ENCODE measurements at places on chromosomes 2 and 18.
A peak's percentile ranks its signal among the peaks of the same experiment; 100 is the strongest.

DNA sequence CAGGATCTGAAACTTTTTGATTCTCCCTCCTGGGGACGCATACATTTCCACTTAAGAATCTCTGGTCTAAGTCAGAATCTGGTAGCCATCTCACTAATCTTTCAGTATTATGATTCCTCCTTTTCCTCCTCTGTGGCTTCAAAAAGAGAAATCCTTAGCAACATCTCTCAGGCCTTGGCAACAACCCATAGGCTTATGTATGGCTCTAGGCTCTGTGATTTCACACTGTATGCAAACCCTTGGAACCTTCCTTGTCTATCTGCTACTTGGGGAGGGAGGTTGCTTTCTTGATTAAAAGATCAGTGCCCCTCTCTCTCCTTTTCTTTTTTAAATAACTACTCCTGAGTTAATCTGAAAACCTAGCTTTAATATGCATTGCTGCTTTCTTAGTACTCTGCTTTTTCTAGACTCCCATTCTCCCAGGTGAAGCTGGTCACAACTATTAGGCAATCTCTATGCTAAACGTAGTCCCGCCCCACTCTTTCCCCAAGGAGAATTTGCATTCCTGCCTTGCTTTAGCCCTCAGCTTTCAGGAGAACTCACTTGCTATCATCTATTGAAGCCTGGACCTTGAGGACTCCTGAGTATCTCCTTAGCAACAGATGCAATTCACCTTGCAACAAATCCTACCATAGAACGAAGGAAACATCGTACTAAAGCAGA, 72.2 kb upstream of the L3MBTL4 start:
- no peak for ATAC-seq

GRCh38 chr2:24489465-24490180, 1.4 kb upstream of the NCOA1 start:
- ATAC-seq = no peak

DNA sequence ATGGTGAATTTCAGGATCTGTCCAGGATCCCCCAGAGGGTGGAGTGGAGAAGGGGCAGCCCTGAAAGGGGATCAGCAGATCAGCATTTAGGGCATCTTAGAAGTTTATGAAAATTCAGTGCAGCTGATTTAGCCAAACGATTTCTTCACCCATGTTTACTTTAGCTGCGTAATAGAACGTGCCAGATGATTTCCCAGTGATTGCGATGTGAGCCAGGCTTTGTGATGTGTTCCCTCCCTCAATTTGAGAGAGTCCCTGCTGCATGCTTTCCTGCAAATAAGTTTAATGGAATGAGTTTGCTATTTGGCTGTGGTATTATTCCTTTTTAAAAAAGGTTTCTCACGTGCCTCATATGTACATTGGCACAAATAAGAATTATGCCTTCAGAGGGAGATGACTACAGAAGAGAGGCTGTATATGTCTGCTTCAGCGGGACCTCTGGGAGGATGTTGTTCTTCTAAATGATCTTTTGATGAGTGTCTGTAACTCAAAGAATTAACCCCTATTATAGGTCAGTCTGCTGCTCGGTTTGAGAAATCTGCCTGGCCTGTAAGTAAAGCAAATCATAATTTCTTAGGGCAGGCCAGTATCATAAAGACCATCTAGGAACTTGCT, 111.9 kb downstream of the MRO start:
- peak; percentile 56 for ATAC-seq

- no peak for ATAC-seq
These were observed 39.9 kb downstream of the REEP1 start for GRCh38 chr2:86297382-86298147.

GRCh38 chr2:107263628-107264027, 377.7 kb upstream of the ST6GAL2 start:
- ATAC-seq = peak; percentile 49

DNA sequence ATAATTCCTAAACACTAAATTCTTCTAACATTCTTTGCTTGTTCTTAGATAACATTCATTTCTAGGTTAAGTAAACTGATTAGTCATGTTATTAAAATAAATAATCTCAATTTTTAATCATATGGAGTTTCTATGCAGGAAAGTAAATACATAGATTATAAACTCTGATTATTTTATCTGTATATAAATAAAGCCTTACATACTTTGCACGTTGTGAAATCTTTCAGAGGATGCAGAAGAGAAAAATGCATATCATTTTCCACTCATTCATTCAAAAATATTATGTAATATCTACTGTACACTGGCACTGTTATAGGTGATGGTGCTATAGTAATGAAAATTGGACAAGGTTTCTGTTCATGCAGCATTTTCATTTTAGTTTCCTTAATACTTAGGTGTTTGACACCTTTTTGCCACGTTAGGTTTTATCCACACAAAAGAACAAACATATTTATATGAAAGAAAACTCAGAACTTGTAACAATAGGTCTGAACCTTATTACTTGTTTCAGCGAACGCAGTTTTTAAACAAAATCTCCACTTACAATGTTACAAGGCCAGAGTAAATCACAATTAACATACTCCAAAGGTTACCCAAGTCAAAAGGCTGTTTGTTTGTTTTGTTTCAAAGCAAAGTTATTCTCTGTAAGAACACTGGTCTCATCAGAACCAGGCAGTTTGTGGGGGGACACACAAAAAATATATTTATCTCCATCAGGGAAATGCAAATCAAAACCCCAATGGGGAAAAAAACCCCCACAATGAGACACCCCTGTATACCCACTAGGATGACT, 27.4 kb downstream of the ADAM17 start:
- ATAC-seq = no peak

DNA sequence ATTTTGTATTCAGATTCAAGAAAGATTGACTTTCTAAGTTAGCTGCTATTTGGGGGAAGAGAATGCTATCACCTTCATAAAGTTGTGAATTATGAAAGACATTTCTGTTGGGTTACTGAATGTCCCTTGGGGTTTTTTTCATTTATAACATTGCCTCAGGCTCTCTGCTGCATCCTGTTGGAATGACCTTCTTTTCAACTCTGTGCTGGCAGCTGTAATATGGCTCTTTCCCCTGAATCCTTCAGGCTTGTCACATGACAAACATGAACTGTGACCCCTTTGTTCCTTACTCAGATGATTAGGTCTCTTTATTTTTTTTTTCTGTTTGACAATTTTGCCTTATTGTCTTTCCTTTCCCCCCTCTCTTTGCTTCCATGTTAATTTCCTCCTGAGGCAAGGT, 159.8 kb downstream of the TAF4B start:
- ATAC-seq = peak; percentile 77

- no peak for ATAC-seq
These were observed 71.0 kb downstream of the DCDC2C start for GRCh38 chr2:3774336-3774735.

DNA sequence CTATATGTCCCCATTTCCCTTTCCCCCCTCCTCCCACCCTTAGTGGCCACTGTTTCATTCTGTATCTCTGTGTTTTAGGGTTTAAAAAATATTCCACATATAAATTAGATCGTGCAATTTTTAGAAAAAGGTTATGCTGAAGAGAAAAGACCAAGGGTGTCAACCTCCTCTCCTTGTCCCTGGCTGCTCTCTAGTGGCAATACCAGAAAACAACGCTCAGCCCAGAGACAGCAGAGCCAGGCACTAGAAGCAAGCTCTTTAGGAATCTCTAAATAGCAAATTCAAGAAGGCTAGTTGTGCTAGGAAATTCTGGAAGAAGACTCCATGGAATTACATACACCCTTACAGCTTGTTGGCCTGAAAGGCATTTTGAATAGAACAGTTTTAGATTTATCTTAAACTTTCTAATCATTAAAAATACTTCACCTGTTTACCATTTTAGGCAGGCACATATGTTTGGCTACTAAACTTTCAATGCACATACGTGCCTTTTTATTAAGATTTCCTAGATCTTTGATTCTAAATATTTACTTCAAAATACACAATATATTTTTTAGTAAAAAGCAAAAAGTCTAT, 35.1 kb upstream of the RASGRP3 start:
- peak; percentile 43 for ATAC-seq

GRCh38 chr2:97714084-97714949, 941 bp downstream of the ZAP70 start:
- no peak for ATAC-seq

DNA sequence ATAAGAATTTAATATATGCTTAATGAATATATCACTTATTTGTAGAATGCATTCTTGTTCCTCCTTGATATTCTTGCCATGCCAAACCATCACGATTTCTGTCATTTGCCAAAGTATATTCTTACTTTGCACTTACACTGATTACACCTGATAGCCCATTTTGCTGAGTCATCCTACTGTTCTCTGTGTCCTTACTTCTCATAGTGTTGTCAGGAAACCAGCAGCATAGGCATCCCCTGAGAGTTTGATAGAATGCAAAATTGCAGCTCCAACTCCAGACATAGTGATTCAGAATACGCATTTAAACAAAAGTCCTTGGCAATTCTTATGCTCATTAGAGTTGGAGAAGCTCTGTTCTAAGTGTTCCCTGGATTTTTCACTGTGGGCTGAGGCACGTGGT, 687.1 kb downstream of the DPP10 start:
- ATAC-seq = peak; percentile 71

DNA sequence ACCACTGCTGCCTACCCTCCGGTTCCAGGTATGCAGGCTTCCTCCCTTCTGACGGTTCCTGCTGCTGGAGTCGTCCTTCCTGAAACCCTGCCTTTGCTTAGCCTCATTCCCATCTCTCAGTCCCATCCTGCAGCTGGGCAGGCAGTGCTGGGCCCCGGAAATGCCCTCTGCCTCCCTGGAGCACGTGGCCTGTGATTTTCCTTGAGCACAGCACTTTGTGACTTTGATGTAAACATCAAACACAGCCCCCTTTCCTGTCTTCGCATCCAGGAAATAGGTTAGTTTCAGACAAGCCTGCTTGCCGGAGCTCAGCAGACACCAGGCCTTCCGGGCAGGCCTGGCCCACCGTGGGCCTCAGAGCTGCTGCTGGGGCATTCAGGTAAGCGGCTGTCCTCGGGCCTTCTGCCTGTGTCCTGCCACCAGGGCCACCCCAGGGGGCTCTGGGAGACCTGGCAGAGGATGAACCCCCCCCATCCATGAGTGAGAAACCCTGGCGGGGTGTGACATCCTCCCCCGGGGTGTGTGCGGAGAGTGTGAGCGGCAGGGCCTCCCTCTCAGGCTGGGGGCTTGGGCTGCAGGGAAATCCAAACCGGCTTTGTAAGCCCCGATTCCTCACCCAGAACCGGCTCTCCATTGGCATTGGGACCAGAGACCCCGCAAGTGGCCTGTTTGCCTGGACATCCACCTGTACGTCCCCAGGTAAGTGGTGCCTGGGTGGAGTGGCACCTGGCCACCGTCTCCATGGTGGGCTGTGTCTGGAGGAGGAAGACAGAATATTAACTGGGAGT, at the start of gene ZAP70:
Gene ZAP70, plus strand, starts transcription at position 281 of the 788 bp plus-strand sequence. CDS start 10,461 bp downstream, outside the sequence.
- ATAC-seq = peak; percentile 21

Data from motor neuron (in vitro differentiated cells).